Activated CD8-positive, alpha-beta memory T cell treated with anti-CD3 and anti-CD28 coated beads, Interleukin-2, amount 50 U/mL, for 48 hours (primary cell): ENCODE measurements at places on chromosomes 3 and 15.

DNA sequence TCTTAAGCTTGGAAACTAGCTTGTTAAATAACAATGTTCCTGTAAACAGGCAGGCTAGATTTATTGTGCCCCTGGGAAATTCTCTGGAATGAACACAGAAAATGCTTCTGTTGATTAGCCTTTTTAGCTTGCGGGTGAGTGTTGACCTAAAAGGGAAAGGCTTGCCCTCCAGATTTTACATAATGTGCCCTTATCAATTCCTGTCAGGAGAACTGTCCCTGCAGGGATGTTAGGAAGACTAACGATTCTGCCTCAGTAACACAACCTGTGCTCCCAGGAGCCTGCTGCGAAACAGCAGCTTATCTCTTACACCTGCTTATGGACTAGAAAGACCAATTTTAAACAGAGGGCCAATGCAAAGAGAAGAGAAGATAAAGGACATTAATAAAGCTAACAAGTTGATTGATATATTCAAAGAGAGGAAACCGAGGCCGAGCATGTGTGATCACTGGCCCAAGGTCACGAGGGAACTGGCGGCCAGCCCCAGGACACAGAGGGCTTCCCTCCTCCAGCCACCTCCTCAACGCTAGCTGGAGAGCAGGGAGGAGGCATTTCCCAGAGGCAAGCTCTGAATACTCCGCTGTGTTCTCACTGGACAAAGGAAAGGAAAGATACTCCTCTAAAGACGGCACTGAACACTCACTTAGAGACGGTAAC lies 48.4 kb upstream of the TJP1 start:
- no peak for DNase-seq

GRCh38 chr15:64774629-64775493 lies 528 bp downstream of the RBPMS2 start:
- DNase-seq, result no peak

DNA sequence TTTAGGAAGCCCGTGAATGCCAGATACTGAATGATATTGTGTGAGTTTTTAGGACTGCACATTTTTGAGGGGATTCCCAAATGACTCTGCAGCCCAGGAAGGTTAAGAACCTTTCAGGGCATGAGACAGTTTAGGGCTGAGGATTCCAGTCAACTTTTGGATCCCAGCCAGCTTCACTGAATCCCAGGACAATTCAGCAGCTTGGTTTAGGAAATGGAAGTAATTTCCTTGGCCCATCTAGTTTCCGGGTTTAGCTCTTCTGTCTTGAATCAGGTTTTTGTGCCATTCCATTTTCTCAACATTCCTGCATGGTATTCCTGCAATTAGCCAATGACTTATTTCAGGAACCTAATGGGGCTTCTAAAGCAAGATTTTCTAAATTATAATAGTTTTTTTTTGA lies 253.9 kb downstream of the LSAMP start:
- no peak for DNase-seq

- DNase-seq, result no peak
Observed at GRCh38 chr3:43126536-43126935, 20.7 kb upstream of the POMGNT2 start.

DNA sequence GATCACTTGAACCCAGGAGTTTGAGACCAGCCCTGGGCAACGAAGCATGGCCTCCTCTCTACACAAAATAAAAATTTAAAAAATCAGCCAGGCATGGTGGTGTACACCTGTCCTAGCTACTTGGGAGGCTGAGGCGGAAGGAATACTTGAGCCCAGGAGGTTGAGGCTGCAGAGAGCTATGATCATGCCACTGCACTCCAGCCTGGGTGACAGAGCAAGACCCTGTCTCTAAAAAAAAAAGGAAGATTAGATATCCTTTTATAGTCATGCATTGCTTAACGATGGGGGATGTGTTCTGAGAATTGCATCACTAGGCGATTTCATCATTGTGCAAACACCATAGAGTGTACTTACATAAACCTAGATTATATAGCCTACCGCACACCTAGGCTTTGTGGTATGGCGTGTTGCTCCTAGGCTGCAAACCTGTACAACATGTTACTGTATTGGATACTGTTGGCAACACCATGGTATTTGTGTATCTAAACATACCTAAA lies 12.6 kb downstream of the ALAS1 start:
- DNase-seq, result no peak

DNA sequence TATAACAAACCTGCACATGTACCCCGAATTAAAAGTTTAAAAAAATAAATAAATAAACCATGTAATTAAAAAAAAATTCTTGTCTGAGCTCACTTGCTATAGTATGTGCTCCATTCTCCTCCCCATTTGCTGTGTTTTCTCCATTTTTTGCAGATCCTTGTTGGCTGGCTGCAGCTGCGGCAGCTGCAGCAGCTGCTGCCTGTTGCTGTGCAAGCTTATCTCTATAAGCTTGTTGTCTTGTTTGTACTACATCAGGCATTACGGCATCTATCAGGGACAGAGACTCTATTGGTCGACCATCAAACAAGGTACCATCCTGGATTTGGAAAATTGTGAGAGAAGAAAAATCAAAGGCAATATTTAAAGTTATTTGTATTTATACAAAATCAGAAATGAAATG lies 145.9 kb downstream of the TBL1XR1 start:
- no peak for DNase-seq

- no peak for DNase-seq
Observed at GRCh38 chr3:65560133-65560532, 478.6 kb downstream of the MAGI1 start.

DNA sequence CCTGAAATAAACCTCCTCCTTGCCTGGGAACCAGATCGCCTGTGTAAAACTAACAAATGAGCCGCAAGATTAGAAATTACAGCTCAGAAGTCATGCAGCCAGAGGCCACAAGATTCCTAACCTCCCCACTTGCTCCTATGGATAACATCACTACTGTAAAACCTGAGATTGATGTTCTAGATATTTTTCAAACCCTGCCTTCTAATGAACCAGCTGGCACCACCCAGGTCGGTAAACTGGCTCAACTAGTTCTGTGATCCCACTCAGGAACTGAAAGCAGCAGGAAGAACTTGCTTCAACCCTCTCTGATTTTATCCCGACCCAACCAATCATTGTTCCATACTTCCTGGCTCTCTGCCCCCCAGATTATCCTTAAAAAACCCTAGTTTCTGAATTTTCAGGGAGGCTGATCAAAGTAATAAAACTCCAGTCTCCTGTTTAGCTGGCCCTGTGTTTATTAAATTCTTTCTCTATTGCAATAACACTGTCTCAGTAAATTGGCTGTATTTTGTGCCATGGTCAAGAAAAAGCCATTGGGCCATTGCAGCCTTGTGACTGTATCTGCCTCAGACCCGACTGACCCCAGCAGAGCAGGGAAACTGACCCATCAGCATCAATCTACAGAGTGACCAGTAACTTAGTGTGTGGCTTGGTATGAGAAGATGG lies 98.9 kb downstream of the RPLP1 start:
- DNase-seq, result no peak

DNA sequence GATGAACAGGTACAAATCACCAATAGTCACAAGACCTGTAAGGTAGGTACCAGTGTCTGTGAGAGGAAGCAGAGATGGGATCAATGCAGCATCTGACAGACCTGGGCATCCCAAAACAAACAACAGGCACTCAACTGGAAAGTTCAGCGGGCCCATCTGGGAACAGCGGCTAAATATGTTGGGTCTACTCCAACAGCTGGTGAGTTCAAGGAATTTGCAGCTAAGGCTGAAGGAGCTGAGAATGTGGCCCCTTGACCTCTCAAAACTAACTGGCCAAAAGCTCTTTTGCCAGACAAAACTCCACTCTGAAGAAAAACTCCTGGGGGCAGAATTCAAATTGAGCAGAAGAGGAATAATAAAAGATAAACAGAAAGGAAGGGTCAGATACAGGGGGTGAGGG lies 24.4 kb downstream of the AVEN start:
- no peak for DNase-seq
